ENCODE measurements at places on chromosomes 12 and 14. TPM values are rescaled to one million over a fixed set of nuclear protein-coding genes. Genes with fewer than 3 reads are reported as not detected.

RNASE7 gene
- not detected for total RNA-seq

PTGR2 gene
- 11.7 TPM for total RNA-seq

DNA sequence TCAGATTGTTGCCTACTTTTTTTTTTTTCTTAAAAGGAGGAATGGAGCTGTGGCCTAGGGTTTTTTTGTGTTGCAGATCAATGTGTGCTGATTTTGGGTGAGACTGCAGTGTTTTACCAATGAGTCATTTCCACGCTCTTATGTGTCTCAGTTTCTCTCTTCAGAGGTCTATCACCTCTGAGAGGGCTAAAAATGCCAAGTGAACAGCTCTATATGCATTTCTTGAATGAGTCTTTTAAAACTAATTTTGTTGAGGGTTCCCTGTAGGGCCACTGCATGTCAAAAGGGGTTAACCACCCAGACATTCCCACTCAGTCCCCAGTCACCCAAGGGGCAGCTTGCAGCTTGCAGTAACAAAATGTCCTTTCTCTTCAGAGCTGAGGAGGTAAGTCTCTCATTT is 24.3 kb upstream of the GLIPR1L2 start:
- H3K36me3 ChIP-seq, result no peaks in the 10 kb centered on the region
- H3K27me3 ChIP-seq, result no peaks in the 10 kb centered on the region
- no peak overlapping the region for H3K4me3 ChIP-seq

PTPRB gene
- total RNA-seq, result 1.2 TPM

C12orf54 gene
- not detected for total RNA-seq

GRCh38 chr12:66409195-66409871 is 107.0 kb downstream of the HELB start:
- DNase-seq, result peak; percentile 50
- H3K4me1 ChIP-seq, result no peaks in the 10 kb centered on the region
- no peaks in the 10 kb centered on the region for H3K36me3 ChIP-seq
- no peak overlapping the region for H3K27ac ChIP-seq
- no peaks in the 10 kb centered on the region for H3K27me3 ChIP-seq
- H3K4me3 ChIP-seq, result no peak overlapping the region

DNA sequence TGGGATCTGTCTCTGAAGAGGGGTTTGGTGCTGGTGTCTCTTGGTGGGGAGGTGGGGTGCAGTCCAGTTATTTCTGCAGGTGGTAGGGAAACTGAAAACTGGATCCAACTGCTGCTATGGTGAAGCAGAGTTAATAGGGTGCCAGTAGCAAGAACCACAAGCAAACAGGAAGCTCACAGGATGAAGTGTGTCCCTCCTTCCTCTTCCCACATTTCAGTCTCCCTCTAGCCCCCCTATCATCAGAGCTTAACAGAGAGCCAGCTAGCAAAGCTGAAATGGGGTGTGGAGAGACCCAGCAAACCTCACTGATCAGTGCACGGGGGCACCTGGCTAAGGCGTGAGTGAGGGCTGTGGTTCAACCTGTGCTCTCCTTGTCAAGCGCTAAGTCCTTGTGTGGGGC is 69.1 kb upstream of the C12orf71 start:
- no peaks in the 10 kb centered on the region for H3K4me1 ChIP-seq
- H3K4me3 ChIP-seq, result no peak overlapping the region
- DNase-seq, result no peak
- no peaks in the 10 kb centered on the region for H3K27me3 ChIP-seq
- no peaks in the 10 kb centered on the region for H3K36me3 ChIP-seq
- H3K27ac ChIP-seq, result no peak overlapping the region

- no peak for DNase-seq
- no peak overlapping the region for H3K4me3 ChIP-seq
- H3K27ac ChIP-seq, result no peak overlapping the region
Observed at GRCh38 chr12:109449845-109450532, 27.1 kb downstream of the KCTD10 start.

GRCh38 chr14:32102152-32102787 is 25.2 kb downstream of the ARHGAP5 start:
- H3K27ac ChIP-seq, result no peak overlapping the region
- peaks cover 5% of the 10 kb centered on the region for H3K4me1 ChIP-seq
- H3K27me3 ChIP-seq, result no peaks in the 10 kb centered on the region
- no peak for DNase-seq

DNA sequence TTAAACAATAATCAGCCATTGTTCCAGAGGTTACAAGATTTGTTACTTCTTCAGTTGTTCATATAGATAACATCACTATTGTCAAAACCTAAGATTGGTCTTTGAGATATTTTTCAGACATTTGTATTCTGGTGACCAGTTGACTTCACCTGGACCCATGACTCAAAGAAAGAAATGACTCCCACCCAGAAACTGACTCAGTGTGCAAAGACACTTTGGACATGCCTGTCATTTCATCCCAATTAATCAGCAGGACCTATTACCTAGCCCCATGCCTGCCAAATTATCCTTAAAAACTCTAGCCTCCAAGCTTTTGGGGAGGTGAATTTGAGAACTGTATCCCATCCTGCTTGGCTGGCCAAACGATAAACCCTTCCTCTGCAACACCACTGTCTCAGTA is 27.7 kb upstream of the TSPAN11 start:
- no peak for DNase-seq
- no peaks in the 10 kb centered on the region for H3K27me3 ChIP-seq
- H3K27ac ChIP-seq, result no peak overlapping the region
- peaks cover 4% of the 10 kb centered on the region for H3K4me1 ChIP-seq

- no peak for DNase-seq
- peaks cover 8% of the 10 kb centered on the region for H3K4me1 ChIP-seq
- H3K4me3 ChIP-seq, result no peak overlapping the region
- H3K36me3 ChIP-seq, result no peaks in the 10 kb centered on the region
Observed at GRCh38 chr12:25480145-25480544, 72.9 kb downstream of the LMNTD1 start.

PLXNC1 gene
- 23.2 TPM for total RNA-seq

WNT1 gene
- not detected for total RNA-seq

CD69 gene
- 0.07 TPM for total RNA-seq

EXD2 gene
- 18.3 TPM for total RNA-seq

AGAP2 gene
- 0.76 TPM for total RNA-seq

MDM1 gene
- 8.4 TPM for total RNA-seq

ADSS1 gene
- total RNA-seq, result 3.1 TPM

DNA sequence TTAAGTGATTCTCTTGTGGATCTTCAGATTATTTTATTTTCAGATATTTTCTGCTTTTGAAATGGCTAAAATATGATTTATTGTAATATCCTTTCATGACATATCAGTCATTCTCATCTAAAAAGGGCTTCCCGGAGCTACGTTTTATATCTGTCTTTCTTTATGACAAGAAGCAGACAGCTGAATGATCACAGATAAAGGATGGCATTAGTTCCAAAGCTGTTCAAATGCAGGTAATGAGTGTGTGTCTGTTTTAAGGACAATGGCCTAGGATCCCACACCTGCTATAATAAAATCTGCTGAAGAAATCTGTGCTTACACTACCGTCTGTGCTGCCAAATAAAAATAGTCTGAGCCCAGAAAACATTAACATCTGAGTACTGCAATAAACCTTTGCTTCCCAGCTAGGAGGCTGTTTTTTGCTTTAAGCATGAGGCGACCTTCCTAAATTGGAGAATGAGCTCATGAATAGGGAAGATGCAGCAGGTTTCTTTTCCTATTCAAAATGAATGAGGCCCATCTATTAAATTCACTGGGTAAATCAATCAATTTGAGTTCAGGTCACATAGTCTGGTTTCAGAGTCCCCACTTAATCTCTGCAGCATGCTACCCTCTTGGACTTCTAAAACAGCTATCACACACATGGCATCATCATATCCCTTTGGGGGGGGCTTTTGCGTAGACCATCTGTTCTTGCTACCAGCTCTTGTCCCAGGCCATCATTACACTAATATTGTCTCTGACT is 498.5 kb downstream of the NELL2 start:
- H3K27ac ChIP-seq, result no peak overlapping the region
- no peak for DNase-seq
- no peaks in the 10 kb centered on the region for H3K4me1 ChIP-seq
- peaks cover 5% of the 10 kb centered on the region for H3K36me3 ChIP-seq
- H3K4me3 ChIP-seq, result no peak overlapping the region

AMIGO2 gene
- total RNA-seq, result 57.8 TPM

AKAP3 gene
- total RNA-seq, result 3.5 TPM

DNA sequence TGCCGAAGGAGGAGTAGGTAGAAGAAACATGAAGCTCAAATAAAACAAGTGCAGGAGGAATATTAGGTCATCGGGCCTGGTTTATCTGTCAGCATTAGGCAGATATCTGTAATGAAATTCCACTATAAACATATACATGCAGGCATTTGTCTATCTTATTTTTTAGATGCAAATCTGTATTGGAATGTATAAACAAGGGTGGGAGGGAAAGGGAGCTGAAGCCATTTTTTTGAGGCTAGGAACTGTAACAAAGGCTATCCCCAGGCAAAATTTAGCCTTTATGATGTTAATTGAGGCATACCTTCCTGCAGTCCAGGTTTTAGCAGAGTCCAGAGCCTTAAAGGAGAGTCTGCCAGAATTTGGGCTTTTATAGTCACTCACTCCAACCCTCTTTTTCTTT is 72.5 kb downstream of the PHLDA1 start:
- DNase-seq, result no peak
- peak overlapping the region; percentile 51 for H3K27ac ChIP-seq
- peaks cover 22% of the 10 kb centered on the region for H3K4me1 ChIP-seq
- no peak overlapping the region for H3K4me3 ChIP-seq
- H3K27me3 ChIP-seq, result no peaks in the 10 kb centered on the region
- no peaks in the 10 kb centered on the region for H3K36me3 ChIP-seq

GRCh38 chr12:89156340-89156739 is 196.0 kb downstream of the DUSP6 start:
- no peak overlapping the region for H3K4me3 ChIP-seq
- no peak for DNase-seq
- H3K27ac ChIP-seq, result no peak overlapping the region
- no peaks in the 10 kb centered on the region for H3K27me3 ChIP-seq
- H3K36me3 ChIP-seq, result no peaks in the 10 kb centered on the region

GRCh38 chr12:5258926-5259325 is 173.0 kb upstream of the NTF3 start:
- H3K4me1 ChIP-seq, result peaks cover 39% of the 10 kb centered on the region
- no peak overlapping the region for H3K4me3 ChIP-seq
- DNase-seq, result no peak
- H3K27me3 ChIP-seq, result no peaks in the 10 kb centered on the region

GRCh38 chr14:100791995-100792394 is 33.9 kb upstream of the MEG3 start:
- no peak for DNase-seq
- H3K27ac ChIP-seq, result peak overlapping the region; percentile 90
- H3K27me3 ChIP-seq, result no peaks in the 10 kb centered on the region
- H3K4me1 ChIP-seq, result peaks cover 32% of the 10 kb centered on the region
- no peak overlapping the region for H3K4me3 ChIP-seq

GRCh38 chr12:124566161-124566996 is 1.0 kb downstream of the NCOR2 start:
- peaks cover 41% of the 10 kb centered on the region for H3K4me1 ChIP-seq
- peak overlapping the region; percentile 98 for H3K27ac ChIP-seq
- no peaks in the 10 kb centered on the region for H3K27me3 ChIP-seq
- no peaks in the 10 kb centered on the region for H3K36me3 ChIP-seq

KRT75 gene
- total RNA-seq, result not detected

CCDC198 gene
- 34.5 TPM for total RNA-seq

DNA sequence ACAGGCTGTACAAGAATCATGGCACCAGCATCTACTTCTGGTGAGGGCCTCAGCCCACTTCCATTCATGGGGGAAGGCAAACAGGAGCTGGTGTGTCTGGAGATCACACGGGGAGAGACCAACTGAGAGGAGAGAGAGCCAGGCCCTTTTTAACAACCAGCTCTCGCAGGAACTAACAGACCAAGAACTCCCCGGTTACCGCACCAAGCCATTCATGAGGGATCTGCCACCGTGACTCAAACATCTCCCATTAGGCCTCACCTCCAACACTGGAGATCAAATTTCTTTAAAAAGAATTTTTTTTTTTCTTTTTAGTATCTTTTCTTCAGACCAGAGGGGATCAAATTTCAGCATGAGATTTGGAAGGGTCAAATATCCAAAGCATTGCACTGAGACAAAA is 16.7 kb upstream of the AQP2 start:
- DNase-seq, result no peak
- no peaks in the 10 kb centered on the region for H3K36me3 ChIP-seq
- H3K27ac ChIP-seq, result no peak overlapping the region
- H3K4me3 ChIP-seq, result no peak overlapping the region
- H3K27me3 ChIP-seq, result no peaks in the 10 kb centered on the region

GRCh38 chr12:91139286-91139685 is 28.0 kb upstream of the LUM start:
- H3K27ac ChIP-seq, result peak overlapping the region; percentile 76
- H3K4me1 ChIP-seq, result peaks cover 35% of the 10 kb centered on the region
- H3K27me3 ChIP-seq, result no peaks in the 10 kb centered on the region
- no peaks in the 10 kb centered on the region for H3K36me3 ChIP-seq
- H3K4me3 ChIP-seq, result no peak overlapping the region

GRCh38 chr12:24361877-24362580 is 412.6 kb upstream of the SOX5 start:
- H3K36me3 ChIP-seq, result no peaks in the 10 kb centered on the region
- no peaks in the 10 kb centered on the region for H3K27me3 ChIP-seq
- no peak overlapping the region for H3K27ac ChIP-seq
- no peak overlapping the region for H3K4me3 ChIP-seq

TCL1A gene
- not detected for total RNA-seq

DNA sequence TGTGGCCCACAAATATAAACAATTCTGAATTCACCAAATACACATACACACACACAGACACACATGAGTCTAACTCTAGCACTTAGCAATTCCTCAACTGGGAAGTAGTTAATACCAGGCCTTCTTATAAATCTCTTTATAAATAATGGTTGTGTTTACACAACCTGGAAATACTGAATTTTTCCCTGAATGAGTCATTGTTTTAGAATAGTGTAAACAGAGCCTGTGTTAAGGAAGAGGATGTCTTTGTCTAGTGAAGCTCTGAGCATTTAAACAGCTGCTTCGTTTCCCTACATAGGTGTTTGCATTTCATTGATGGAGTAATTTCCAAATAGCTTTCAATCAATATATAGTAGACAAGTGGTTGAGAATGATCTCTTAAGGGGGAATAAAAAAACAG is 218.8 kb downstream of the BTG1 start:
- H3K4me1 ChIP-seq, result no peaks in the 10 kb centered on the region
- no peak overlapping the region for H3K4me3 ChIP-seq

NT5DC3 gene
- total RNA-seq, result 6.3 TPM

- no peak overlapping the region for H3K4me3 ChIP-seq
- no peak overlapping the region for H3K27ac ChIP-seq
- H3K27me3 ChIP-seq, result no peaks in the 10 kb centered on the region
- H3K4me1 ChIP-seq, result no peaks in the 10 kb centered on the region
- H3K36me3 ChIP-seq, result no peaks in the 10 kb centered on the region
Observed at GRCh38 chr14:84961637-84962036, 568.3 kb upstream of the FLRT2 start.

BIN2 gene
- total RNA-seq, result 0.07 TPM

DNA sequence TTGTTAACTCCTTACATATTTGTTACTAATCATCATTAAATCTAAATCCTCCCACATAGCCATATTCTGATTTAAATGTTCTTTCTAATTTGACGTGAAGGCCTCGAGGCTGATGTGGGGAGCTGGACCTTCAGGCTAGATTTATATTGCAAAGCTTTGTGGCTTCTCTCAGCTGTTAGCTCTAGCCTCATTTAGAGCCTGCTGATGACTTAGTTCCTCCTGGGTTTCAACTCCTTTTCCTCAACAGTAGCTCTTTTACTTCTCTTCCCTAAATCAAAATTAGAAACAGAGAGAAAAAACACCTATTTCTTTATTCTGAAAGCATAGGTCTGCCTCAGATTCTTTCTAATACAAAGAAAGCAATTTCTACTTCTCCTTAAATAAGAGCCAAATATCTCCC is 477.5 kb upstream of the CCDC196 start:
- H3K36me3 ChIP-seq, result no peaks in the 10 kb centered on the region
- H3K27ac ChIP-seq, result peak overlapping the region; percentile 47
- H3K4me3 ChIP-seq, result no peak overlapping the region
- peaks cover 5% of the 10 kb centered on the region for H3K4me1 ChIP-seq
- no peaks in the 10 kb centered on the region for H3K27me3 ChIP-seq

HOXC6 gene
- total RNA-seq, result 4.5 TPM
